ENCODE measurements at places on chromosomes 6 and 20.

- DNase-seq: peak; percentile 37
Observed at GRCh38 chr20:4091490-4092479, 76.4 kb upstream of the RNF24 start.

GRCh38 chr6:84428300-84428907, 201.0 kb upstream of the CEP162 start:
- peak; percentile 1 for DNase-seq

GRCh38 chr6:132675002-132675401, 16.0 kb upstream of the TAAR1 start:
- no peak for DNase-seq

DNA sequence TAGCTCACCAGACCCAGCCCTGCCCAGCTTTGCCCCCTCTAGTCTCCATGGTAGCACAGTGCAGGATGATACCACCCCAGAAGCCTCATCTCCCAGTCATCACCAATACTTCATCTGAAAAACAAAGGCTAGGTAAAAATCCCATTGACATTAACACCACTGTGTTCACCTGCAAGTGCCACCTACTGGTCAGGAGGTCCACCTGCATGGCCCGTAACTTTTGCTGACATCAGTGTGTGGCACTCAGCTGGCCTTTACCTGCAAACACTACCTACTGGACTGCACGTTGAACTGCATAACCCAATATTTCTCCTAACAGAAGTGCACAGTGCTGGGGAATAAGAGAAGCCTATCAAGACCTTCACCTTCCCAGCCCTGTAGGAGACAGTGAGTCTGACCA, 234.7 kb upstream of the ADGRB3 start:
- DNase-seq: no peak

- no peak for DNase-seq
Observed at GRCh38 chr6:2165286-2165685, 80.1 kb downstream of the GMDS start.

GRCh38 chr20:59788811-59789397, 144.5 kb downstream of the SYCP2 start:
- DNase-seq: no peak

Measured in stimulated activated CD4-positive, alpha-beta T cell treated with anti-CD3 and anti-CD28 coated beads, Interleukin-2, amount 100 ng/mL, for 48 hours (primary cell).